Gastroesophageal sphincter (tissue), 4 donors: ENCODE measurements at places on chromosomes 6 and 20.

- no peak for ATAC-seq
Measured at GRCh38 chr6:124699038-124699437, 263.2 kb upstream of the RNF217 start.

DNA sequence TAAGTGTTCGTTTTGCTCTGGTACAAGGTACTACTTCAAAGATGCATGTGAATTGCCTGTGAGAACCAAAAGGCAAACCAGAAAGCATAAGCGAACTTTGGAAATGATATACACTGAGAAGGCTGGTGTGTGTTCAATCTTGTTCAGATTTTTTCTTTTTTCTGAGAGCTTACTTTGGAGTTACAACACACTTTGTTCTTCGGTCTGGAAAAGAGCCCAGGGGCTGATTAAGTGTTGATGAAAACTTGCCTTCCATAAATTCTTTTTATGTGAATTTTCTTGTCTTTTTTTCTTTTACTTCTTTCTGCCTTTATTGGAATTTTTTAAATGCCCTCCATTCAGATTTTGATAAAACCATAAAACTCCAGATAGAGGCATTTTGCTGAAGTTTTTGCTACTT, 395.1 kb upstream of the SASH1 start:
- no peak for ATAC-seq

- no peak for ATAC-seq
Measured at GRCh38 chr20:61875221-61875885, 190.3 kb downstream of the TAF4 start.

- ATAC-seq, result no peak
Measured at GRCh38 chr6:45548657-45549515, 171.2 kb upstream of the SUPT3H start.

DNA sequence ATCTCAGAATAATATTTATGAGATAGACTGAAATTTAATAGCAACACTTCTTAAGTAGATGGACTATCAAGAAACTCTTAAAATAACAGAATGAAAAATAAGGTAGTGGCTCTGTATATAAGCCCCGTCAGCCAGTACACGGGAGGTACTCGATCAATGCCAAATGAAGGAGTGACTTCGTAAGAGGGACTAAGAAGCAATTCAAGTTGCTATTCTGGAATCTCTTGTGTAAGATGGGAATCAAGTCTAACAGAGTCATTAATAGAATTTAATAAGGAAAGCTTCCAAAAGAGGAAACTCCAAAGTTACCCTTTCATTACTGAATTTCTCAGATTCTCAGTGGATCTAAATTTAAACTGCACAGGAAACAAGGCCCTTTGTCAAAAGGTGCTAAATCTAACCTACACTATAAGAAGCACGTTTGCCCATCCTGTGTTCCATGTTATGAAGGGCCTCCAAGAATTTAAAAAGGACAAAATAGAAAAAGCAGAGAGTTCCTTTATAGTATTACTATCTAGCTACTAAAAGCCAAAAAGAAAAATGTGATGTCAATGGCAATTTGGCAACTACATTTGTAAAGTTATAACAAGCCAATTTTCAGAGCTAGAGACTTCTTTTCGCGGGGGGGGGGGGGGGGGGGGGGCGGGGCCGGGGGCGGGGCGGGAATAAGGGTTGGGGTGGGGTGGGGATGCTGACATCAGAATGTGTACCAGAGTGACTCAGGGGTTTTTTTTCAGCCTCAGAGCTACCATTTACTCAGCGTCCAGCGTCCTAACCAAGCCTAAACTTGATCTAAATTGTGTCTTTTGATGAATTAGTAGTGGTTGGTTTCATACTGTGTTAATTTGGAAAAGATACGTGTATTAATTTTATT, 200.6 kb downstream of the GMPR start:
- ATAC-seq, result no peak
